Suppressor macrophage treated with lipopolysaccharide for 4 hours (primary cell): ENCODE measurements at places on chromosomes 7 and 10.

- no peak for DNase-seq
Observed at GRCh38 chr10:130882906-130883305, 428.6 kb downstream of the TCERG1L start.

DNA sequence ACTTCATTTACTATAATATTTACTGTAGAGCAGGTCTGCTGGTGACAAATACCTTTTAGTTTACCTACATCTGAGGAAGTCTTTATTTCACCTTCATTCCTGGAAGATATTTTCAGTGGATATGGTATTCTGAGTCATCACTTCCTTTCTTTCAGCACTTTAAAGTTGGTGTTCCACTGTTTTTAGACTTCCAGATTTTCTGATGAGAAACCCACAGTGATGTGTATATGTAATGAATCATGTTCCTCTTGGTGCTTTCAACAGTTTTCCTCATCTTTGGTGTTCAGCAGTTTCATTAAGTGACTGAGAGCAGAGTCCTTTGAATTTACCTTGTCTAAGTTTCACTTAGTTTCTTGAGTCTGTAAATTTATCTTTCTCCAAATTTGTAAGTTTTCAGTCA is 36.4 kb downstream of the COPG2 start:
- DNase-seq, result no peak

DNA sequence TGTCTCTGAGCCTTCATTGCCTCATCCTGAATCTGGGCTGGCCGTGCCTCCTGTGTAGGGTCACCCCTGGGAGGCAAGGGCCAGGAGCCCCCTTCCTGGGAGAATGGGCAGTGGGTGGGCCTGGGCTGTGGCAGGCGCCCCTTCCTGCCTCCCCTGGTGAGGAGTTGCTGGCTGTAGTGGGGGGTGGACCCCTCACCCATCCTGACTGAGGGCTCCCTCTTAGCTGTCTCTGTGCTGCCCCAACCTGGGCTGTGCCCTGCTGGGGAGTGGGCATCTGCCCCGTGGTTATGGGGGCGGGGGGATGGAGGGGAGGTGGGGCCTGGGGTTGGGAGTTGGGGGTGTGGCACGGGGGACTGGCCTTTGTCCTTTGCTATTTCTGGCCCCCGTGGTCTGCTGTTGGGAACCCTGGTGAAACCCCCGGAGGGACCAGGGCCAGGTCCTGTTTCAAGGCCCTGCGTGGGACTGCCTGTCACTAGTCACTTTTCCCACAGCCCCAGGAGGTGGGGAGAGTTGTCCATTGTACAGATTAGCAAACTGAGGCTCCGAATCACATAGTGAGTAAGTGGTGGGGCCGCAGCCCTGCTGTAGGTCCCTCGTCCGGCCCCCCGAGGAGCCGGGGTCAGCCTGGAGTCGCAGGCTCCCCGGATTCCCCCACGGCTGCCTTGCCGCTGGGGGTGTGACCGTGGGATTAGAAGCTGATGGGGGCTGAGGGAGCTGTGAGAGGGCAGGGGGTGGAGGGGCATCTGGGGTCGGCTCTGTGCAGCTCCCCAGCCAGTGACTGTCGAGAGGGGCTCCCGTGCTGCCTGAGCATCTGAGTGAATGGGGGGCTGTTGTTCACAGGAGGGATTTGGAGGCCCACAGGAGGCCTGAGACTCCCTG is 2.7 kb downstream of the TTYH3 start:
- no peak for DNase-seq

GRCh38 chr7:146002431-146003078 is 114.0 kb upstream of the CNTNAP2 start:
- DNase-seq, result no peak

DNA sequence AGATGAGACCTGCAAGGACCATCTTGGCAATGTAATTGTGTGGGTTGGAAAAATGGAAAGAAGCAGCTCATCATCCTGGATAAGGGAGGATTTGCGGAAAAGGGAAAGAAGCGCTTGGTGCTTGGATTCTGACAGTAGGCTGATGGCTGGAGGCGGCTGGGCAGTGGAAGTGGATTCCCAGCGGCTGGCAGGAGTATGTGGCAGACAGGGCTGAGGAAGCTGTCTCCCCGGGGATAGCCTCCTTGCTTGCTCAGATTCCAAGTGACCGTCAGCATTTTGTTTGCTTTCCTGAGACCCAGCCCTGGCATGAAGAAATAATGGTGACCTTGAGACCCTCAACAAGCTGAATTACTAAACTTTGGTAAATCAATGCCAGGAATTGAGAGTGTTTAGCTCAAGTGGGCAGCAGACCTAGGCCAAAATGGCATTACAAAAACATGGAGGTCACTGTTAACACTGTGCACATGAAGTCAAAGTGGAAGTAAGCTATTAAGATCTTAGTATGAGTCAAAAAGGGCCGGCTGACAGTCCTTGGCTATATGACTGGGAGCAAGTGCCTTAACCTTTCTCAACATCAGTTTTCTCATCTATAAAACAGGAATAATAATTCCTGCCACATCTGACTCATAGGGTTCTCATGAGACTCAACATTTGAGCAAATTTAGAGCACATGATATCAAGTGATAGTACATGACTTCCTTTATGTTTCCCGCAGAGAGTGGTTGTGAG is 21.3 kb downstream of the SLC25A28 start:
- peak; percentile 86 for DNase-seq

GRCh38 chr10:24674892-24675632 is 48.6 kb downstream of the ARHGAP21 start:
- no peak for DNase-seq

- DNase-seq, result no peak
Observed at GRCh38 chr10:58574058-58574457, 61.4 kb downstream of the BICC1 start.

DNA sequence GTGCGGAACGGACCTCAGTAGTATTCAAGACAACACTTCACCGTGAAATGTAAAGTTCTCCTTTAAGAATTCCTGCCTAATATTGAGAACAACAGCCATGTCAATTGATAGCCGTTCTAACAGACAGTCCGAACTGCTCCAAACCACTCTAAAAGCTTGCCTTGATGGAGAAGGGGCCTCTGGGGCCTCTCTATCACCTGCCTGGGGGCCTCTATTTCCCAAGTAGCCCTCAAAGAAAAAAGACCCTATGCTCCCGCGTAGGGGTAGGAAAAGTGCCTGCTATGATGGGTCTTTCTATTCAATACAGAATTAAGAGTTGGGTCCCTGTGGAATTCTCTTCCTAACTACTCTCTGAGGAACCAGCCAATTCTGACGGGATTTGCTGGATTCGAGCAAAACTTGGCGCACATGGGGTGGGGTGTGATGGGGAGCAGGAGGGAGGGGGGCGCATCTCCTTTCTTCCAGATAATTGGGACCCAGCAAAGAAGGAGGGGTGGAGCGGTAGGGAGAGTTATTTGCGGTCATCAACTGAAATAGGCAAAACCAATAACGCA is 8.3 kb upstream of the DLX6 start:
- DNase-seq, result no peak

- DNase-seq, result no peak
Observed at GRCh38 chr10:119319161-119319919, 112.0 kb downstream of the GRK5 start.

GRCh38 chr7:122901250-122901649 is 15.0 kb upstream of the CADPS2 start:
- DNase-seq, result no peak

- no peak for DNase-seq
Observed at GRCh38 chr7:24038993-24039392, 245.0 kb upstream of the NPY start.

DNA sequence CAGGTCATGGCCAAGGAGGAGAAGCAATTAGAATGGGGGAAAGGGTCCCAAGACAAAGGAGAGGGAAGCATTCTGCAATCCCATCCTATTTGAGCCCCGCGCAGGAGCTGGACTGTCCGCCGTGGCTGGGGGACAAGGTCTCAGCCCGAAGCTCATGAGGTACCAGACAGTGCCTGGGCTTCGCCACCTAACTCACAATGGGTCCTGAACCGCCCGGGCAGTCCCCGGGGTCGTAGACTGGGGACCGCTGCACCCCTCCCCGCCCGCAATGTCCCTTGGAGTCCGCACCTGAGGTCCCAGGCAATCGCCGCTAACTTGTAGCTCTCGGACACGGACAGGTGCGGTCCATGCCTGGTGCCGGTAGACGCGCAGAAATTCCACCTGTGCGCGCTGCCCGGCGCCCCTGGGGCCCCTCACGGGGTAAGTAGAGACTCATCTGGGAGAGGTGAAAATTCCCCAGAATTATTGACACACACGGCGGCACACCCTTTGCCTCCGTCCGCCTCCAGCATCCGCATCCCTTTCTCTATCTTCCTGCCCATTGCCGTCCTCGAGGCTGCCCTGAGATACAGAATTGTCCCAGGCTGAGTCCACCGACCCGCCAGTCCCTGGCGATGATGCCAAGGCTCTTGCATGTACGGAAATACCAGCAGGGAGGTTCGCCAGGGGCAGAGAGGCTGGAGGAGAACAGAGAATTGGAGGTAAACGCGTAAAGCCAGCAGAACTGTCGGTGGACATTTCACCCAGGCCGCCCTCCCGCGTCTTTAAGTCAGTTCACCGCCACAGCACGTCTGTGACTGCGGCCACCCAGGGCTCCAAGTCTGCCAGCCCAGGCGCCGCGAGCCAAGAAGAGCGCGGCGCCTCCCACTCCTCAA is 1.8 kb downstream of the CHRM2 start:
- DNase-seq, result no peak

DNA sequence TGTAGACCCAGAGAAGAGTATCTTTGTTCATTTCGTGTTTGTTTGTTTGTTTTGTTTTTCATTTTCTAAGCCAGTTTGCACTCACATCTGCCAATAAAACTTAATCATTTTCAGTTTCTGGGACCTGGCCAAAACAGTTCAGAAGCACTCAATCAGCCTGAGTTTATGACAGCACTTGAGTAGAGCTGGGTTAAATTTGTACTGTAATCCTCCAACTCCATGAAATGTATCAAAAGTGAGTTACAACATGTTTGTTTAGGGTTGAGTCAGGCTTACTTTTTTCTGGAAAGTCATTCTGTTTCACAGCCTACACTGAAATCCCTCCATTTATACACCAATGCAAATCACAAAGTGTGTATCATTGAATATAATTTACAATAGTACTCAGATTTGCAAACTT is 91.9 kb downstream of the ZWINT start:
- DNase-seq, result no peak

DNA sequence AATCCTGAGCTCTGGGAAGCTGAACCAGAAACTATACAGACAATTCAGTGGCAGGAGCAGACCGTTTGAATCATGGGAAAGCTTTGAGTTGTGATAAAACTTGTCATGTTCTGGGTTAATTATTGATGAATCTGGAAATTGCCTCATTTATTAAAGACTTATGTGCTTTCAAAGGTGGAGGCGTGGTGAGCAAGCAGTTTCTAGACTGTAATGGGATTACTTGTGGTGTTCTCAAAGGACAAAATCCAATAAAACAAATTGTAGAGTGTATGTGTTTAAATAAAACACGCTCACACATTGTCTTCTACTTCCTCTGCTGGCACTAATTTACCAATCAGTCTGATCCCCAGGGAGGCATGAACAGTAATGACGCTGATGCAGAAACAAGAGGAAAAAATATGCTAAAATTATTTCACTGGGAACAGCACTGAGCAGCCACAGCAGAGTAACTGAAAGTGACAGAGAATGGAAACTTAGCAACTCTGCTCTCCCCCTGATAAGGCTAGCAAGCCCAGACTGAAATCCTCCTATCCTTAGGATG is 25.1 kb downstream of the PARD3 start:
- no peak for DNase-seq

GRCh38 chr7:5679048-5679812 is 102.2 kb downstream of the RNF216 start:
- no peak for DNase-seq

DNA sequence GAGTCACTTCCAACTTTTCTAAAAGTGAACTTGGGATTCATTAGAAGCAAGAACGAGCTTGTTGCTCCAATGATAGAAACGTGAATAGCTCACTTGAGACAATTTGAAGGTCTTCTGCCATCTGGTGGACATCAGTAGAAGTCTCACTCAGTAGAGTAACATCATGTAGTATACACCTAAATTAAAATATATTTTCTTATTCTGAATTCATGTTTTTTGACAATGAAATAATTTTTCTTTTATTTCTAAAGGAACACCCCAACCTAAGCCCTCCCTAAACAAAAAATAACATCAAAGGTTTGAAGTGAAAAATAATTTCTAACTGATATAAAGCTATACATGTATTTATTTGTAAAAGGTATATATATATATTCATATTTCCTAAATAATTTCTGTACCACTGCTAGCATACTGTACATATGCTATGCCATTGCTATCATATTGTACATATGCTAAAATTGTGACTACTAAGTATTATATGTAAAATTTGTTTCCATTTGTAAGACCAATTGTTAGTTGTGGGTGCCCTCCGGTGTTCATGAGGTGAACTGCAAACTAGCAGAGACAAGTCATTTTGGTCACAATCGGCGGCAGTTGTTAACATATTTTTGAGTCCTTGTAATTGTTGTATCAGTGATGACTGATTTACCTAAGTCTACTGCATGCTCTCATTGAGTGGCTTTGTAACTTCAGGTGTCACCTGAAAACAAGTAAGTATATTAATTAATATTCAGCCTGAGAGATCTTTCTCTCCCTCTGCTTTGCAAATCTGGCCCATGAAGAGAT is 121.9 kb downstream of the PTPRZ1 start:
- DNase-seq, result peak; percentile 67

- no peak for DNase-seq
Observed at GRCh38 chr10:10475812-10476211, 541.9 kb upstream of the CELF2 start.

DNA sequence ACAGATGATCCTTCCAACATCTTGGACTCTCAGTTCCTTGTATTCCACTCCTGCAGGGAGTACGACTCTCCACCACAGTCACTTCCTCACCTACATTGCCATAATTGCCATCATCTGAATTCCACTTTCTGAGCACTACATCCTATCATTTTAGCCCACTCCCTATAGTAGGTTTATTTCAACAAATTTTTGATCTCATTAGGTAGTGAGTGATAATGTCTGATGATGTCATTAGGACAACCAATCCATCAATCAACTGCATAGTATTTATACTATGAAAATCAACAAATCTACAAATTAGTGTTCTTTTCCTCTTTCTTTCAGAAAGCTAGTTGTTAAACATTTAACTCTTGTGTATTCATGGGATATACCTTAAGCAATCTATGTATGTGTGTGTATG is 13.7 kb upstream of the TRA2A start:
- DNase-seq, result no peak

DNA sequence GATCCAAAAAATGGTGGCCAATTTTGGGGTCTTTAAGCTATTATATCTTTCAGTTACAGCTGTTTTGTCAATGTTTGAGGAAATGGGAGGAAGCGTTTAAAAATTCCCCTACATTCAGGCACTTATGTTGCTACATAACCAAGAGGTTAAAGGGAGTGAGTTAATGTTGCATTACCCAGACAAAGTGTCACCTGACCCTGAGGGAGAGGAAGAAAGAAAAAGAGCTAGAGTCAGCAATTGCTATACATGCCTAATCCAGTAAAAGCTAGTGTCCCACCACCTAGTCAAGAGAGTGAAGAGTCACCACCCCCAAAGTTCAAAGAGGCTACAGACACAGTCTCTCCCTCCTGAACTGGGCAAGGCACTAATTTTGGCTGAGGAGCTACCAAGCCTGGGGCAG is 69.5 kb upstream of the ZNF92 start:
- no peak for DNase-seq

GRCh38 chr10:16845248-16845647 is 28.0 kb upstream of the RSU1 start:
- DNase-seq, result no peak
